ENCODE measurements at places on chromosomes 6 and 20.

DNA sequence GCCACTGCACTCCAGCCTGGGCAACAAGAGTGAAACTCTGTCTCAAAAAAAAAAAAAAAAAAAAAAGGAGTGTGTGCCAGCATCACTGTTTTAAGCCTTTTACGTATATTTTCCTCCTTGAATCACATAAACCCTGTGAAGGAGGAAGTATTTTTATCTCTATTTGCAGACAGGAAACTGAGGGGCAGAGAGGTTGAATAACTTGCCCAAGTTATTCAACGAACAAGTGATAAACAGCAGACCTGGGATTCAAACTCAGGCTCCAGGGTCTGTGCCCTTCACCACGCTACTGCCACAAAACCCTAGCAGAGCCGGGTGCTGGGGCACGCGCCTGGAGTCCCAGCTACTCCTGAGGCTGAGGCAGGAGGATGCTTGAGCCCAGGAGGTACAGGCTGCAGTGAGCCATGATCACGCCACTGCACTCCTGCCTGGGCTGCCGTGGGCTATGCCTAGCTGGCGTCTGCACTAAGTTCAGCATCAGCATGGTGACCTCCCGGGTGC is 9.4 kb upstream of the AVP start:
- DNase-seq: no peak

DNA sequence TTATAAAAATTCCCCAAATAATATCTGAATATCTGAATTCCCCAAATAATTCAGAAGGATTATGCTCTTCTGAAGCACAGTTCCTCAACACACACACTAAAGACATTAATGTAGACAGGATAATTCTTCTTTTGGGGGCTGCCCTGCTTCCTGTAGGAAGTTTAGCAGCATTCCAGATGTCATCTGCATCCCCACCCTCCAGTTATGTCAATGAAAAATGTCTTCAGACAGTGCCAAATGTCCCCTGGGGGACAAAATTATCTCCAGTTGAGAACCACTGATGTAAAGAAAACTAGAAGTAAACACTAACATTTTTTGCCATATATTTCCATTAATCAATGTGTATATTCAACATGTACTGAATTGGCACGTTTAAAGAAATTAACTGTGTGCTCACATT is 25.9 kb upstream of the NAA20 start:
- no peak for DNase-seq

DNA sequence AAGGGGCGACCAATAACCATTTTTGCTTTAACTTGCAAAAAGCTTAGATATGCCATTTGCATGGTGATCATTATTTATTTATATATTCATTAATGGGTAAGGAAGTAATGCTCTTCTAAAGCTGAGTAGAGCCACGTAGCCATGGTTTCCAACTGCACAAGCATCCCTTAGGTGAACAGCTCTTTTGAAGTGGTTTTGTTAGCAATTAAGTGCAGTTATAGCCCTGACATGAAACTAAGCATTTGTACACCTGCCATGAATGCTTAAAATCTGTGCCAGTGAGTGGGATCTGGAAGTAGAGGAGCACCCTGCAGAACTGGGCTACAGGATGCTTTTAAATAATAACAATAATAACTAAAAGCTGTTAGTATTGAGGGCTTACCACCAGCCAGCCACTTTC is 19.1 kb downstream of the TRAF3IP2 start:
- no peak for DNase-seq

- DNase-seq: no peak
These were observed 105.5 kb downstream of the ASCC3 start for GRCh38 chr6:100775667-100776066.

DNA sequence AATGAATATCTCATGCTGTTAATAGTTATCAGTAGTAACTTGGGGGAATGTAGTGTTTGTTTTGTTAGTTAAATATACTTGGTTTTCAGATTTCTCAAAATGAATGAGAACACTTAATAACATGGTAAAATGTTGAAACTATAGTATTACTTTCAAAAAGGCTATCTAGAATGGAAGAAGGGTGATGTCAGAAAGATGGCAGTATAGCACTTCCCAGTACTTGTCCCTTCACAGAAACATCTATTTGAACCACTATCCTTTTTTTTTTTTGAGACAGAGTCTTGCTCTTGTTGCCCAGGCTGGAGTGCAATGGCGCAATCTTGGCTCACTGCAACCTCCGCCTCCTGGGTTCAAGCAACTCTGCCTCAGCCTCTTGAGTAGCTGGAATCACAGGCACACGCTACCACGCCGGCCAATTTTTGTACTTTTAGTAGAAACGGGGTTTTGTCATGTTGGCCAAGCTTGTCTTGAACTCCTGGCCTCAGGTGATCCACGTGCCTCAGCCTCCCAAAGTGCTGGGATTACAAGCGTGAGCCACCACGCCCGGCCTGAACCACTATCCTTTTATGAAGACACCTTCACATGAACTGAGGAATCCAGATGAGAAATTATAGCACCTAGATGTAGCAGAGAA is 4.7 kb upstream of the ECHDC1 start:
- no peak for DNase-seq

- no peak for DNase-seq
These were observed at the start of gene SLC22A3 for GRCh38 chr6:160348223-160349019. Gene SLC22A3, plus strand, starts transcription at chr6:160348378. Its CDS starts 42 bp downstream, at chr6:160348420.

GRCh38 chr6:135081966-135082365 is 27.3 kb upstream of the HBS1L start:
- DNase-seq: no peak

Measured in urothelium cell line (cell line).